Common myeloid progenitor, CD34-positive (primary cell): ENCODE measurements at places on chromosomes 11 and 22.
A peak's percentile ranks its signal among the peaks of the same experiment; 100 is the strongest.

DNA sequence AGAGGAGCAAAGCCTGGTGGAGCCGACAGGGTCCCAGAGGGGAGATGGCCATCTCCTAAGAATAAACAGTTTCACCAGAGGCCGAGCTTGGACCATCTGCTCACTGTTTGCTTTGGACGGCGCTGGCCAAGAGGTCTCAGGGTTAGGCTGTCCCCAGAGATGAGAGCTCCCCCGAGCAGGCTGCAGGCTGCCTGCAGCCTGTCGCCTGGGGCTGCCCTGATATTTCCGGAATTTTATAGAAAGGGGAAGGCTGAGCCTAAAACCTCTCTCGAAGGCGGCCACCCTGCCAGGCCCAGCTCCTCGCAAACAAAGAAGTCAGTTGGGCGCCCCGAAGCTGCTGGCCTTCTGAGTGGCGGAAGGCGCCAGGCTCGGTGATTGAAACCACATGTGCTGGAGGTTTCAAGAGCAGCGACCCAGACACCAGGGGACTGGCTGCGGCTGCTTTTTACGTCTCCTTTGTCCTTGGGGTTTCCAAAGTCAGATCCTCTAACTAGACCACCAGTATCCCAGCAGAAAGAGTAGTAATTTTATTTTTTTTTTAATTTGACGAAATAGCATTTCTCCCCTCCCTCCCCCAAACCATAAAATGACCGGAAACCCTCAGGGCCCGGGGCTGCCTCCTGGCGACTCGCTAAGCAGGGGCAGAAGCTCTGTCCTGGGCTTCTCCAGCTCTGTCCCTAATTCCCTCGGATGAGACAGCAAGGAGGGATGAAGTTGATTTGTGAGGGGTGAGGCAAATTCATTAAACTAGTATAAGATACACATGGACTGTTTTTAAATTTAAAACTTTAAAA lies 57.4 kb downstream of the CLMP start:
- H3K36me3 ChIP-seq = no peaks in the 10 kb centered on the region
- H3K4me3 ChIP-seq = no peak overlapping the region
- peaks cover 11% of the 10 kb centered on the region for H3K4me1 ChIP-seq
- DNase-seq = peak; percentile 38
- no peak overlapping the region for H3K27ac ChIP-seq
- no peaks in the 10 kb centered on the region for H3K27me3 ChIP-seq

GRCh38 chr11:24238771-24239645 lies 257.8 kb upstream of the LUZP2 start:
- no peaks in the 10 kb centered on the region for H3K27me3 ChIP-seq
- no peak overlapping the region for H3K4me3 ChIP-seq
- DNase-seq = no peak
- H3K4me1 ChIP-seq = no peaks in the 10 kb centered on the region

- peaks cover 7% of the 10 kb centered on the region for H3K36me3 ChIP-seq
- no peak for DNase-seq
- H3K4me1 ChIP-seq = no peaks in the 10 kb centered on the region
- H3K4me3 ChIP-seq = no peak overlapping the region
- H3K27me3 ChIP-seq = no peaks in the 10 kb centered on the region
- no peak overlapping the region for H3K27ac ChIP-seq
These were observed 84.7 kb downstream of the BTBD10 start for GRCh38 chr11:13378316-13378715.

GRCh38 chr11:86418917-86419316 lies 44.2 kb downstream of the CCDC81 start:
- H3K27ac ChIP-seq = no peak overlapping the region
- no peak overlapping the region for H3K4me3 ChIP-seq
- no peaks in the 10 kb centered on the region for H3K36me3 ChIP-seq
- DNase-seq = no peak
- H3K4me1 ChIP-seq = no peaks in the 10 kb centered on the region

DNA sequence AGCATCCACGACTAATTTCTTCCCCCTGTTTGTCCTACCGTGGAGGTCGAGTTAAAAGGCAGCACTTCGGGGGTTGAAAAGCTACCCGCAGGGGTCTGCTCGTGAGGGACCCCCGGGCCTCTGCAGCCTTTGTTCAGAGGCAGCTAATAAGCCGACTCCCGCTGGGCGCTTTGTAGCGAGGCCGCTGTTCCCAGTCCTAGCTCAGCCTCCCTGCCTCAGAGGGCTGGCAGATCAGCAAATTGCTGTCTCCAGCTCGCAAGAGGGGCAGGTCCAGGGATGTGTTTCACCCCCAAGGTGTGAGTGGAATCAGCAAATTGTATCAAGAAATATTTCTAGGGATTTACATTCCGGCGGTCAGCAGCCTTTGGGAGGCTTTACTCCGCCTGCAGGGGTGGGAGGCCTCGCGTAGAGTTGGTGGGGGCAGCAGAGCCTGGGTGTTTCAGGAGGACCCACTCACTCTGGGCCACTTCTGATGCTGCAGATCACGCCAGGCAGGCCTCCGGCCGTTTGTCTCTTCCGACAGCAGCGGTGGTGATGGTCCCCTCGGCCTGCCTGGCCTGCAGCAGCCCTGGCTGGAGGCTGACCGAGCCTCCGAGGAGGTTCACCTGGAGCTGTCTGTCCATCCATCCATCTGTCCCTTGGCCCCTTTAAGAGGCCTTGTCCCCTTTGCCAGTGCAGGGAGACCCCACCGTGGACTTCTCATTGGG lies 21.6 kb upstream of the KCNQ1OT1 start:
- H3K36me3 ChIP-seq = no peaks in the 10 kb centered on the region
- H3K27ac ChIP-seq = no peak overlapping the region
- H3K4me3 ChIP-seq = no peak overlapping the region
- no peaks in the 10 kb centered on the region for H3K4me1 ChIP-seq

- no peak overlapping the region for H3K27ac ChIP-seq
- H3K4me1 ChIP-seq = peaks cover 2% of the 10 kb centered on the region
- DNase-seq = peak; percentile 13
- peaks cover 2% of the 10 kb centered on the region for H3K36me3 ChIP-seq
- peaks cover 3% of the 10 kb centered on the region for H3K27me3 ChIP-seq
- H3K4me3 ChIP-seq = peak overlapping the region; percentile 89
These were observed 734 bp downstream of the ZNF280B start for GRCh38 chr22:22507743-22508273.

- H3K4me1 ChIP-seq = peaks cover 15% of the 10 kb centered on the region
These were observed 456 bp downstream of the AAMDC start for GRCh38 chr11:77821349-77821851.
